ENCODE measurements at places on chromosomes 5 and 9.

- DNase-seq = no peak
Observed at GRCh38 chr5:7250611-7251010, 145.3 kb upstream of the ADCY2 start.

- DNase-seq = no peak
Observed at GRCh38 chr5:133287500-133287899, 235.7 kb downstream of the HSPA4 start.

DNA sequence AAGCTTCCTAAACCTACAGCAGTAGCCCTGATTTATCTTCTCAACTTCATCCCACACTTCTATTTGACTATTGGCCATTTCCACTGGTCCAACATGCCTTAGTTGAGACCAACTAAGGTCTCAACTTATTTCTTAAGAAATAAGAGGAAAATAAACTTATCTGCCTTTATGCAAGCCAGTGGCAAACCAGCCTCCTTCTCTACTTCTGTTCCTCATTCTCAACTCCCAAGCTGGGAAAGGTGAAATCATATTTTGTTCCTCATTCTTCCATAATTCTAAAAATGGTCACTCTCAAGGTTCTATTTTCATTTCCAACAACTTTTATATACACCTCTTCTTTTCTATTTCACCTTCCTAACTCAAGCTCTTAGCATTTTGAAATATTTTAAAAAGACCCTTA is 149.6 kb upstream of the C9orf72 start:
- no peak for DNase-seq

GRCh38 chr5:164809821-164810220 is 1304.4 kb downstream of the MAT2B start:
- DNase-seq = no peak

DNA sequence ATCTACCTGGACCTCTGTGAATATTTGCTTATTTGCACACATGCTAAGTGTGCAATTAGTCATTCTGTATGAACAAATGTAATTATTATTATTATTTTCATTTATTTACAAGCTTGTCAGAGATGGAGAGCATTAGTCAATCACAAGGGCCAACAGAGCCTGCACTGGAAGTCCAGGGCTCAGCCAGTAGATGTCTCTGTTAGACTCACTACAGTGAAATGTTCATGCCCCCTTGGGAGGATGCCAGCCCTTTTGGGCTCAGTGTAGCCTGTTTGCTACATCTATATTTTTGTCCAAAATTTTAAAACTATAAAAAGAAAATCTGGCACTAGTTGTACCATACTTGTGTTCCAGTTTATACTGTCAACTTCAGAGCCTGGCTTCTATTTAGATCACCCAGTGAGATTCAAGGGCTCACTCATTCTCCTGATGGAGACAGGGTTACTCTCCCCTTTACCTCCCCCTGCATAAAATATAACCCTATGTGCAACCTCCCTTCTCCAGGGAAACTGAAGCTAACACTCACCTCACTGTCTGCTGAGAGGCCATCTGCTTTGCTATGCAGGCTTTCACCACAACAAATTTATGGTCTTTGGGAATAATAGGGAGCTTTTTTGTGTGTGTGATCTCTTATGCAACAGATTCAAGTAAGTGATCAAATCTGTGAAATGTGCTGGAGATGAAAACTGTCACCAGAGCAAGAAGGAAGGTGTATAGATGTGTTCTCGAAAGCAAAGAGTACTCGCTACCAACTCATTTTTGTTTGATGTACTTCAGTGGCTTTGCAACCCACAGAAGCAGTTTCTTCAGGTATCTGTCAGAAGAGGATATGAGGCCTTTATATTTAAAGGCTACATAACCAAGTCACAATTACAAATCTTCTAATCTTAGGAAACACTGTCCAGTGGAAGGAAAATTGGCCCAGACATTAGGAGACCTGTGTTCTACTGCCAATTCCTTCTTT is 99.9 kb upstream of the TLE4 start:
- peak; percentile 9 for DNase-seq

DNA sequence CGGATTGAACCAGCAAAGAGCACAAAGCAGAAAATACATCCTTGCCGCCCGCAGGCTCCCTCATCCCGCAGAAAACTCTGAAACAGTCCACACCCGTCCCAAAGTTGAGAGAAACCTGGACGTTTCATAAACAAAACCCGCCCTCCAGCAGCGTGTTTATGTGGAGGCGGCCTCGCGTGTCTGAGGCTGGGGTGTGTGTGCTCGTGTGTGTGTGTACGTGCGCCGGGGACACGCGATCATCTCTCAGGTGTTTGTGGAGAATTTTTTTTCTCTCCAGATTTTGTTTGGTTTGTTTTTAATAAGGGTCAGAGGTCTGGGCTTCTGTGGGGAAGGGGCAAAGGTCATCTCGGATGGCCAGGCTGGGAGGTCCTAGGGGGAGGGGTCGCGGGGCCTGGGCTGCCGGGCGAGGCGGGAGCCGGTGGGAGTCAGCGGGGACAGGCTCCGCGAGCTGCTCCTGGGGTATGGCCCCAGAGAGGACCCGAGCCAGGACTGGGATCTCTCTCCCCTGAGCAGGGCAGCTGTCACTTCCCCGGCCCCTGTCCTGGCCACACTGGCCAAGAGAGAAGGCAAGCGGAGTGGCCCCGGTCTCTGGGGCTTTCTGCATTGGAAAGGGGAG is 206.4 kb downstream of the C9orf50 start:
- DNase-seq = peak; percentile 20

- DNase-seq = no peak
Observed at GRCh38 chr9:129351058-129351641, 173.1 kb upstream of the IER5L start.

- no peak for DNase-seq
Observed at GRCh38 chr5:135867599-135867998, 28.0 kb downstream of the IL9 start.

GRCh38 chr5:72281764-72282499 is 38.1 kb downstream of the MRPS27 start:
- no peak for DNase-seq

GRCh38 chr9:99056886-99057664 is 47.8 kb upstream of the TGFBR1 start:
- DNase-seq = no peak

DNA sequence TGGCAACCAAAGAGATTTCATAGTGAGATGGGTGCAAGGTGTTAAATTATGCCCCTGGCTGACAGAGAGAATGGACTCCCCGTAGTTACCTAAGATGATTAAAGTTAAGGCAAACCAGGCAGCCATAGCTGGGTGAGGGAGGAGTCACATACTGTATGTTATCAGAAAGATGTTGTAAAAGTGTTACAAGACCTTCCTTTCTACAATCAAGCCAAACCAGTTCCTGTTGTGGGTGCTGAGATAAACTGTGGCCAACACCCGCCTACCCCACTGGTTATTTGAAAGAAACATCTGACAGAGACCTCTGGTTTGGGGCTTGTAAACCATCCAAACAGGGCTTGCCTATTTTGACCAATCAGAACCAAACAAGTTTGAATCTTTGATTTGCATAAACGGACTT is 684.7 kb upstream of the NUDT12 start:
- DNase-seq = no peak

GRCh38 chr5:98804066-98804465 is 30.6 kb downstream of the RGMB start:
- DNase-seq = no peak

GRCh38 chr5:109688630-109688969 is 1.1 kb upstream of the MAN2A1 start:
- DNase-seq = no peak

DNA sequence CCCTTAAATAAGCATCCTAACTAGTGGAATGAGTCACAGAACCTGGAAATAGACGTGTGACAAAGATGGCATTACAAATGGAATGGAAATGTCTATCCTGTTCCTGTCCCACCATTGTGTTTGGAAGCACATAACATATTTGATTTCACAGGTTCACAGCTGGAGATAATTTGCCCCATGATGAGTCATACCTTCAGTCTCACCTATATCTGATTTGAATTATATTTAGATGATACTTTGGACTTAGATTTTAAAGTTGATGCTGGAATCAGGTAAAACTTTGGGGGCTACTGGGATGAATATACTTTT is 92.5 kb downstream of the CEMIP2 start:
- no peak for DNase-seq

- DNase-seq = no peak
Observed at GRCh38 chr9:87267251-87268070, 230.2 kb upstream of the DAPK1 start.

DNA sequence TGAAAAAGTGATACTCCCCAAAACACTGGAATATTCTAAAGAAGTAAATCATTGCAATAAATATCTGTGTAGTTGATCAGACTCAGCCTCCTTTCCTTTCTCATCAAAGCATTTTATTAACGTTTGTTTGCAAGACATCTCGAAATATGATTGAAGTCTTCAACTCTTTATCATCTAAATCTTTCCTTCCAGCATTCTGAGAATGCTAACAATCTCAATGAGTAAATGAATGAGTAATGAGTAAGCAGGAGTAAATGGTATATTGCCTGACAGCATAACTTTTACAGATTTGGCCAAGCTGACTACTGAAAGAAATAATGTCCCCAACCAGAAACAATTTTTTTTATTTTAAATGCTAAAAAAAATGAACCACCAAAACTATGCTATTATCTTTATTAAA is 157.1 kb downstream of the SLCO4C1 start:
- DNase-seq = no peak

DNA sequence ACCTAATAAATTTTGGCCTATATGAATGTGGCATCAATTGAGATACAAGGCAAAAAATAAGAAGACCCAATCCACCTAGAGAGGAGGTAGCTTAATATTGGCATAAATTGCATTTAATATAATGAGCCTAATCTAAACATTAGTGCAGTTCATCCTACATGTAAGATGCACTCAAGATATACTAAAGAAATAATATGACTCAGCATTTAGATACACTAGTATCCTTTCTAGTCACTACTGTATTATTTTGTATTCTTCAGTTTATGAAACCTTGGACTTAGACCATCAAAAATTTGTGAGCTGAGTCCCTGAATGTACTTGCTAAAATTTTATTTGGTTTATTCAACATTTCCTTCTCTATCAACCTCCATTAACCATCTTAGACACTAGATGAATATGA is 104.7 kb downstream of the RAB3C start:
- no peak for DNase-seq

- no peak for DNase-seq
Observed at GRCh38 chr5:133236976-133237375, 185.2 kb downstream of the HSPA4 start.

DNA sequence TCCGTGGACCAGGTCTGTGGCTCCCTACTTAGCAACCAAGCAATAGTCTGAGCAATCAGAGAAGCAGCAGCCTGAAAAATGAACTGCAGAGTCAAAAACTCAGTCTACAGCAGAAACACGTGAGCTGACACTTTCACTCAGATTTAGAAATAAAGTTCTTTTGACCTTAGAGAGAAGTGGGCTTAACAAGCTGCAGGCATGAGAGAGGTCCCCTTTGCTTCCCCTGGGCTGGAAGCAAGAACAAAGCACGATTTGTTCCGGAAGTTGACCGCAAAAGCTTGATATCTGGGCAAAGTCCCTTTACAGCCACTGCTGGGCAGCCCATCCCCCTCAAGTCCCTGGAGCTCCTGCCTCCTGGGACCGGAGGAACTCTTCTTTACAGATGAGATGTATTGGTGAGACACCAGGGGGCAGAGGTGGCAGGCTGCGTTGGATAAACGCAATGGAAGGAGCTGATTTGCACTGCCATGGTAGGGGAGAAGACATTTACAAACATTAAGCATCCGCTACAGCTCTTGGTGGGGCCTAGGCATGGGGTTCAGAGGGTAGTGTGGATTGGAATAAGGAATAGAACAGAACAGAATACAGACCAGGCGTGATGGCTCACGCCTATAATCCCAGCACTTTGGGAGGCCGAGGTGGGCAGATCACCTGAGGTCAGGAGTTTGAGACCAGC is 5.8 kb upstream of the SOWAHA start:
- peak; percentile 29 for DNase-seq

DNA sequence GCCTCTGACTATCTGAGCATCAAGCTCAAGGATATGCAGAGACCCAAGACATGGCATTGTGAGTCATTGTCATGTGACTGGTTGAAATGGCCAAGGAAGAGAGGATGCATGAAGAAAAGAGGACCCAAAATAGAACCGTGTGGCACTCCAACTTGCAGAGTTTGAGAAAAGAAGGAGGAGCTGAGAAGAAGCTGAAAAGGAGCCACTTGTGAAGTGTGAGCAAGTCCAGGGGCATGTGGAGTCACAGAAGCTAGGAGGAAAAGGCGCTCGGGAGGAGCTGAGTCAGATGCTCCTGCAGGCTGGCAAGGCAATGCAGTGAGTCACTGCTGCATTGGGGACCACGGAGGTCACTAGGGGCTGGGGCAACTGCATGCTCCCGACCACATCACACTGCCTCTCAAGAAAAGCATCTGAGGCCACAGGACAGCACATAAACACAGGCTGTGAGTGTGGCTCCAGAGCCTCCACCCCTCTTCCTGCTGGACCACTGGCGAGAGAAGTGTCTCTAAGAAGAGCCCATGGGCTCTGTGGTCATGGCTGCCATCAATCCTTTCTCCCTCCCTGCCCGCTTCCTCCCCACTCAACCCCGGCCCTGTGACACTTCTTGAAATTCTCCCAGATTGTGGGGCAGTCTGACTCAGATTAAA is 197.6 kb downstream of the DRD1 start:
- DNase-seq = no peak

GRCh38 chr9:84597131-84597530 is 72.4 kb upstream of the NTRK2 start:
- no peak for DNase-seq

GRCh38 chr5:126446498-126447224 is 23.5 kb downstream of the GRAMD2B start:
- DNase-seq = no peak

Measured in caudate nucleus (tissue), 63 donors.